ENCODE measurements at places on chromosomes 1 and 21.
A peak's percentile ranks its signal among the peaks of the same experiment; 100 is the strongest.

DNA sequence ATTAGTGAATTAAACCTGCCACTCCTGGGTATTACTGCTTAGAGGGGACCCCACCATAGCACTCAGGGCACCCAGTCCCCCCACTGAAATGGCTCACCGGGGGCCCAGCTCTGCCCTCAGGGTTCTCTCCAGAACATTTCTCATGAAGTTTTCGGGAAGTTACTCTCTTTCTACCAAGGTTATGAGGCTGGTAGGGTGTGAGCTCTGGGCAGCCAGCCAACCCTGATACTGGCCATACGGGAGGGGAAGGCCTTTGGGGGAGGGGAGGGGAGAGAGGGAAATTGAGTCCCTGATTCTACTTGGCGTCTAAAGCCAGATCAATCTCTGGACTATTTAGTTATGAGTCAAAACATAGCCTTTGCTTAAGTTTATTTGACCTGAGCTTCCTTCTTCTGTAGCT lies 12.9 kb upstream of the PDE9A start:
- no peak for DNase-seq

- no peak for DNase-seq
Measured at GRCh38 chr1:88036345-88037014, 647.6 kb upstream of the PKN2 start.

DNA sequence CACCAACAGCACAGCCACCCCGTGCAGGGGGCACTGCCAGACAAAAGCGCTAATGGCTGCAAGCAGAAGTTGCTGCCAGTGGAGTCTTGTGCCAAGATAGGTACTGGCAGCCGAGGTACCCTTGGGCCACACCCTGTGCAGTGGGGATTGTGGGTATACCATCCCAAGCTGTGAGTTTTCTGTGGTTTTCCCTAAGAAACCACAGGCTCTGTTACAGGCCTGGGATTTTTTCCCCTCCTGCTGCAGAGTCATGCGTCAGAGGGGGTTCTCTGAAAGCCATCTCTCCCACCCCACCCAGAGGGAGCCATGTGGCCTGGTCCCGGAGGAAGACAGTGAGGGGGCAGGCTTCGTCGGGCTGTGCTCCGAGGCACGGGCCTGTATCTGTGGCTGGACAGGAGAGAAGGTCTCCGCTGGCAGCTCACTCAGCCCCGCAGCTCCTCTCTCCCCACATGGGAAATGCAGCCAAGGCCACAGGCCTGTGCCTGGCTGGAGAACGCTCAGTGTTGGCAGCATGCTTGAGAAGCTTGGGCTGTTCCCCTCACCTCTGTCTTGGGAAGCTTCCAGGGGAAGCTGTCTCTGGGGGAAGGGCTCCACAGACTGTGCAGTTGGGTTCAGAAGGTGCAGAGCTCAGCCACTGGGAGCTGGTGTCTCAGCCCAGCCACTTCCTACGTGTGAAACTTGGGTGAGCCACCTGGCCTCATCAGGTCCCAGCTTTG lies 42.5 kb downstream of the NEK2 start:
- peak; percentile 89 for DNase-seq

- no peak for DNase-seq
Measured at GRCh38 chr1:229203991-229204632, 66.8 kb upstream of the RAB4A start.

GRCh38 chr21:31498985-31499384 lies 154.9 kb upstream of the TIAM1 start:
- no peak for DNase-seq

DNA sequence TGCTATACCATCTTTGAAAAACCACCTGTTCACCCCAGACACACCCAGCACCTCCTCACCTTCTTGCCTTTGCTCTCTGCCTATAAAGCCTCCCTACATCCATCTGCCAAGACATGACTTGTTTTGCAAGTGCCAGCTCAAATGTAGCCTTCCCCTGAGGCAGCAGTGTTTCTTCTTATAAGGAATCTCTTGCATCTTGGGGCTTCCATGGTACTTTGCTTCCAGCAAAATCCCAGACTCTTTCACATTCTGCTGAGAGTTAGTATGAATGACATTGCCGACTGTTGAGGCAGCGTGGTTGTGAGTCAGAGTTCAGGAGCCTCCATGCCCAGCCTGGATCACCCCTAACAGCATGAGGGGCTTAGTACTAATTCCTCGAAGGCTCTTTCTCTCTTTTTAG lies 217.4 kb upstream of the RUNX1 start:
- peak; percentile 63 for DNase-seq

DNA sequence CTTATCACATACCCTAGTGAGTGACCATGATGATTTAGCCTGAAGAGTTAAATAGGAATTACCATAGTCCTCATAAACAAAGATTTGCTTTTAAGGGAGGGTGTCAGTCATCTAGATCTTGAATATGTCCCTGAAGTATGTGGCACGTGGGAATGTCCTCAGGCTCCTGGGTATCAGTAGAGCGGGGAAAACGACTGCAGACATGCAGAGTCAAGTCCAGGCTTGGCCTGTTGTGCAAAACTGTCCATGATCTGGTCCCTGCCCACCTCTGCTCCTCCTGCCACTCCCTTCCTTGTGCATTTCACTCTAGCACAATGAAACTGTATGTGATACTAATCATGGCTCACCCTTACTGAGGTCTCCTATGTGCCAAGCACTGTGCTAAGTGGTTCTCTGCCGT lies 12.9 kb downstream of the MOV10 start:
- DNase-seq, result no peak

GRCh38 chr21:35732788-35733187 lies 327.5 kb downstream of the SETD4 start:
- no peak for DNase-seq

- DNase-seq, result no peak
Measured at GRCh38 chr1:3126756-3127678, 58.0 kb downstream of the PRDM16 start.

DNA sequence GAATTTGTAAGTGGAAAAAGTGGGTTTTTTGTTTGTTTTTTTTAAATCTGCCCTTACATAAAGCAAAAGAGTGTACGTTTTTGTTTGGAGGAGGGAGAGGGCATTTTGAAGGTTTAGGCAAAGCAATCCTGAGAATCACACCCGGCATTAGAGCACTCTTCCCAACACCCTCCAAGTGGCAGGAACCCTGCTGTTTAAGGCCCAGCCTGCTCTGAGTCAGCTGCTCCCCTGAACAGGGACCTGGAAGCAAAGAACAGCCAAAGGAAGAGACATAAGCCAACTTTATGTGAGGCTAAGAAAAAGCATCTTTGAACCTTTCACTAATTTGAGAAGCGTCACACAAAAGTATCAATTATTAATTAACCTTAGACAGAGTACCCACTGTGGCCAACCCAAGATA lies 16.9 kb downstream of the MTFR1L start:
- no peak for DNase-seq

GRCh38 chr1:220788900-220789299 lies 2.2 kb downstream of the MTARC1 start:
- no peak for DNase-seq

GRCh38 chr1:211132721-211133392 lies 1.1 kb downstream of the KCNH1 start:
- DNase-seq, result no peak

DNA sequence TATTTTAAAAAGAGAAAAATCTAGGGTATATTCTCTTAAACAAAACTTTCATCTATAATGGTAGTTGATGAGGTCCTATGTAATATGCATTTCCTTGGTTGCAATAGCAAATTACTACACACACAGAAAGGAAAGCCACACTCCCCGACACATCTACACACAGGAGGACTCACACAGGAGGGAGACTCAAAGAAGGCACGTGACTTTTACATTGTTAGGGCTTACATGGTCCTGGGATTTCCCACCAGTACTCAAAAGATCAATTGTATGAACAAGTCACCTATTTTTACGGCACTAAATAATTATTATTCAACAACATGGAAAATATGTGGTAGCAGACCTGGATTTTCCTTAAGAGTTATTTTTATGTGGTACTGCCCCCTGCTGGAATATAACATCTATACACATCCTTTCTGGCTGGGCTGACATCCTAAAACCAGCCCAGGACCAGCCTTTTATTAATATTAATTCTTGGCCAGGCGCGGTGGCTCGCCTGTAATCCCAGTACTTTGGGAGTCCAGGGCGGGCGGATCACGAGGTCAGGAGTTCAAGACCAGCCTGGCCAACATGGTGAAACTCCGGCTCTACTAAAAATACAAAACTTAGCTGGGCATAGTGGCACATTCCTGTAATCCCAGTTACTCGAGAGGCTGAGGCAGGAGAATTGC lies 33.9 kb upstream of the LGALS8 start:
- DNase-seq, result peak; percentile 56

DNA sequence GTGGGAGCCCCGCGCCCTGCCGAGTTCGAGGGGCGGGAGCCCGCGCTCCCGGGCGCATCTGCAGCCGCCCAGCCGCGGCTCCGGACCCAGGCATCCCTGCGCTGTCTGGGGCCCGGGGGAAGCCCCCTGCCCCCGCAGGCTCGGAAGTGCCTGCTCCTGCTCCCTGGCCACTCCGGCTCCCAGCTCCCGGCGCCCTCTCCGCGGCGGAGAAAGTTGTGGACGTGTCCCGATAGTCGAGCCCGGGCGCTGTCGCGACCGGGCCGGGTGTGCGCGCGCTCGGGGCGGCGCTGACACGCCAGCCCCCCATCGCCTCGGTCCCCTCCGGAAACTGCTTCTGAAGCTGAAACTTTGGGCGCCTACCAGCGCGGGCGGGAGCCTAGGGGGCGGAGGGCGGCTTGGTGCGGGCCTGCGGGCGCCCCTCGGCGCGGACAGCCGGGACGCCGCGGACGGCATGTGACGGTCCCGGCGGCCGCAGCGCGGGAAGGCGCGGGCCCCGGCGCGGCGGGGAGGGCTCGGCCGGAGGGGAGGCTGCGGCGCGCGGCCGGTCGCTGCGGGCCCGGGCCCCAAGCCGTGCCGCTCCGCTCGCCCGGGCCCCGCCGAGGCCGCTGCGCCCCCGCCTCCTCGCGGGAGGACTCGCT lies 515 bp downstream of the MAN1C1 start:
- no peak for DNase-seq

GRCh38 chr1:117580436-117580835 lies 25.4 kb upstream of the TENT5C start:
- DNase-seq, result no peak

- peak; percentile 79 for DNase-seq
Measured at GRCh38 chr1:1063945-1064831, 9.9 kb downstream of the RNF223 start.

GRCh38 chr1:89739013-89739843 lies 81.6 kb upstream of the LRRC8D start:
- DNase-seq, result no peak

DNA sequence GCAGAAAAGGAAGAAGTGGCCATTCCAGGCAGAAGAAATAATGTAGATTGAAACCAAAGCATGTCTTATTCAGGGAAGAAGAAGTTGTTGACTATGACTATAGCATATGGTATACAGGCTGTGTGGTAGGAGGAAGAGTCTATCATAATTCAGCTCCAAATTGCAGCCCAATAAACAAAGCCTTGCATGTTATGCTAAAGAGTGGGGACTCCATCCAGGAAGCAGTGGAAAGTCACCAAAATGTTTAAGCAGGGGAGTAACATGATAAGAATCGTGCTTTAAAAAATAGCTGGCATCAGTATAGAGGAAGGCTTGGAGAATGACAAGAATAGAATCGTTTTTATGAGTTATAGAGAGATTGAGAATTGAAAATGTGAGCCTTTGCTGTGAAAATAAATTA lies 213.3 kb upstream of the ADGRL2 start:
- DNase-seq, result no peak

DNA sequence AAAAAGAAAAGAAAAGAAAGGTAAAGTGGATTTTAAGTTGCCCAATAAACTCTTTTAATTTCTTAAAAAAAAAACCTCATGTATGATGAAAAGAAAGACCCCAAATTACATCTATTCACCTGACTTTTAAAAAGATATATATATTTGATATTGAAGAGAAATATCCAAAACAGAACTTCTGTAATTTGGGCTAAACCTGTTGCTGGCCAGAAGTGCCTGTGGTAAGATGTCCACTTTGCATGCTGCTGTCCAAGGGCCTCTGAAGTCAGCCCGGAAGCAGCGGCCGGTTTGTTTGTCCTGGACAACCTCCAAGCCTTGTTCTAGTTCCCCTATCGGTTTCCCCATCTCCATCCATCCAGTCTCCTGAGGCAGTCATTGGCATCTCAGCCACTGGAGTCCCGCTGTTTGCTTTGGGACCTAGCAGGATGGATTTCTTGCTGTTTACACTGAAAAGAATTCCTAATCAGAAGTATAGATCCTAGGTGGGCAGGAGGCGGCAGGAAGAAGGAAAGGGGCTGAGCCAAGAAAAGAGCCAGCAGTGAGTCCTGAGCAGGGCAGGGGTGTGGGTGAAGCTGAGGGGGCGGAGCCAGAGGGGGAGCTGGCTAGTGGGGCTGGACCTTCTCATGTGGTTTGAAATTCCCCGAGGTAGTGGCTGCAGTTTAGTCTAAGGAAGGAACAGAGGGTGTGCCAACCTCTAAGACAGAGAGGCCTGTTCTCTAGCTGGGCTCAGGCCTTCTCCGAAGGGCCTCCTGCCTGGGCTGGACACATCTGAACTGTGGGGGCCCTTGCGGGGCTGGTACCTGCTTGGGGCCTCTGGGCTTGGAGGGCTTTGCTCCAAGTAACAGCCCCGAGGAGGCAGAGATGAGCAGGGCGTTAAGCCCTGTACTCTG lies 3.3 kb downstream of the NCMAP start:
- peak; percentile 80 for DNase-seq

DNA sequence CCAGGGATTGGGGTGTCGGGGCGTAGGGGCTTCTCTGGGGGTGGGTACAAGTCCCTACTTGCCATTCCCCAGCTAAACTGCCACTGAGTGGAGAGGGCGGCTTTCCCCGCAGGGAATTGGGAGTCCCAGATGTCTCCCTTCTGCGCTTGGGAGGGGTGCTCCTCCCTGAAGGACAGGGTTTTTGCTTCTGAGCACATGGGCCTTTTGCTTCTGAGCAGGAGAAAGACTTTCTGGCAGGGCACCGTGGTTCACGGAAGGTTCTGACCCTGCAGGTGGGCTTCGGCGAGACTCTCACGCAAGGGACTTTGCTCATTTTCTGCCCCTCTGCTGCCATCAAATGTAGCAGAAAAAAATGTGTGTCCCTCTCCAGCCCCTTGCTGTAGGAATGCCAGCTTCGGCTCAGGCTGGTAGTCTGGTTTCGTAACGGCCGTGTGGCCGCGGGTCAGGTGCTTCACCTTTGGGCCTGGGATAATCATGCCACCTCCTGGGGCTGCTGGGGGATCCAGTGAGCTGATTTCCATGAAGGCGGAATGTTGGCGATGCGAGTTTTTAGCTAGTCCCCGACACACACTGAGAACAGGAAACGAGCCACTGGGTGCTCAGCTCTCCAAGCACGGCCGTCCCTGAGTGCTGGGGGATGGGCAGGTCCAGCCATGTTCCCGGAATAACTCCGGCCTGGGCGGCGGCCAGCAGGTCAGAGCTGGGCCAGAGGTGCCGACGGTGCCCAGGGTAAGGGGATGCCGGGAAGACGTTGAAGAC lies 364.0 kb downstream of the CAMTA1 start:
- peak; percentile 16 for DNase-seq

DNA sequence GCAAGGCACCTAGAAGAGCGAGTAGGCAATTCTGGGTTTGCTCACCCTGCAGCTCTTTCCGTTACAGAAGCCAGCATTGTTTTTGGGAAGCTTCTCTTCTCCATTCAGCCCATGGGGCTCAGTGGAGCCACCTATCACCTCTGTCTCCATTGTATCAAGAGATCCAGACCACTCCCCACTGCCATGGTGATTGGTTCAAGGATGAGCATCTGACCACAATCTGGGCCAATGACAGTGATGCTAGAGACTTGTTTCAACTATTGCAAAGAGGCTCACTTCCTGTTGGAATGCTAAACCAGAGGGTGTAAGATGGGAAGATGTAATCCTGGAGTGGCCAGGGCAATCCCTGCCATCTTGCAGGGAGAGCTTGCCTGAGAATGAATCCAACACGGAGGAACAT lies 6.6 kb downstream of the SPATA21 start:
- peak; percentile 21 for DNase-seq
